ENCODE measurements at places on chromosomes 5 and 9. TPM values are rescaled to one million over a fixed set of nuclear protein-coding genes. Genes with fewer than 3 reads are reported as not detected.

DNA sequence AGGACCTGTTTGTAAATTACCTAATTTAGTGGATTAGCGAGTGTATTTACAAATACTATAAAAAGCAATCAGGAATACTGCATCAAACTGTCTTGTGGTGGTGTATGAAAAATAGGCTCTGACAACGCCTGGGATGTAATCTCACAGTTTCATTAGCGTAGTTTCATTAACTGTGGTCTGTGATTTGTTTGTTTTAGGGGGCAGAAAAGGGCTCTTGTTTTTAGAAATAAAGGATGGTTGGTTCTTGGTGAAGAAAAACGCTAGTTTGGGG lies 1.4 kb downstream of the SLC44A1 start:
- no peaks in the 10 kb centered on the region for H3K36me3 ChIP-seq
- DNase-seq = no peak
- no peak overlapping the region for H3K27ac ChIP-seq
- peak overlapping the region; percentile 87 for H3K4me3 ChIP-seq
- peaks cover 56% of the 10 kb centered on the region for H3K27me3 ChIP-seq
- H3K4me1 ChIP-seq = peaks cover 18% of the 10 kb centered on the region

GRCh38 chr9:71638627-71639026 lies 129.7 kb downstream of the CEMIP2 start:
- peaks cover 5% of the 10 kb centered on the region for H3K27me3 ChIP-seq
- peaks cover 13% of the 10 kb centered on the region for H3K4me1 ChIP-seq
- H3K36me3 ChIP-seq = peaks cover 4% of the 10 kb centered on the region
- no peak for DNase-seq
- H3K27ac ChIP-seq = peak overlapping the region; percentile 59
- H3K4me3 ChIP-seq = peak overlapping the region; percentile 57

- no peaks in the 10 kb centered on the region for H3K27me3 ChIP-seq
- no peak overlapping the region for H3K4me3 ChIP-seq
- H3K27ac ChIP-seq = no peak overlapping the region
- H3K36me3 ChIP-seq = no peaks in the 10 kb centered on the region
Observed at GRCh38 chr5:1138445-1139245, 26.8 kb upstream of the SLC12A7 start.

GRCh38 chr9:90857091-90857490 lies 55.5 kb downstream of the SYK start:
- H3K36me3 ChIP-seq = no peaks in the 10 kb centered on the region
- H3K4me3 ChIP-seq = no peak overlapping the region
- H3K4me1 ChIP-seq = peaks cover 19% of the 10 kb centered on the region
- no peak overlapping the region for H3K27ac ChIP-seq
- no peak for DNase-seq
- peaks cover 20% of the 10 kb centered on the region for H3K27me3 ChIP-seq

GRCh38 chr9:97389249-97389648 lies 22.6 kb upstream of the TDRD7 start:
- peaks cover 18% of the 10 kb centered on the region for H3K27me3 ChIP-seq
- DNase-seq = no peak
- no peak overlapping the region for H3K4me3 ChIP-seq
- H3K27ac ChIP-seq = no peak overlapping the region
- peaks cover 10% of the 10 kb centered on the region for H3K4me1 ChIP-seq

DNA sequence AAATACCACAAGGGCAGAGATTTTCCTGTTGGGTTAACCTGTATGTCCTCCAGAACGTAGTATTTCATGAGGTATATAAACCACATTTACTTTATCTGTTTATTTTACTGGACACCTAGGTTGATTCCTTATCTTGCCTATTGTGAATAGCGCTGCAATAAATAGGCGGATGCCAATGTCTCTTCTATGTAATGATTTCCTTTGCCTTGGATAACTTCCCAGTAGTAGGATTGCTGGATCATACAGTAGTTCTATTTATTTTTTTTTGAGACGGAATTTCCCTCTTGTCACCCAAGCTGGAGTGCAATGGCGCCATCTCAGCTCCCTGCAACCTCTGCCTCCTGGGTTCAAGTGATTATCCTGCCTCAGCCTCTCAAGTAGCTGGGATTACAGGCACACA lies 15.6 kb upstream of the TUT7 start:
- peaks cover 10% of the 10 kb centered on the region for H3K36me3 ChIP-seq
- H3K4me3 ChIP-seq = no peak overlapping the region
- H3K4me1 ChIP-seq = no peaks in the 10 kb centered on the region
- peaks cover 22% of the 10 kb centered on the region for H3K27me3 ChIP-seq
- DNase-seq = no peak

- peaks cover 22% of the 10 kb centered on the region for H3K27me3 ChIP-seq
- peaks cover 4% of the 10 kb centered on the region for H3K4me1 ChIP-seq
- H3K27ac ChIP-seq = no peak overlapping the region
- DNase-seq = no peak
Observed at GRCh38 chr5:113452941-113453340, 18.2 kb upstream of the TSSK1B start.

DNA sequence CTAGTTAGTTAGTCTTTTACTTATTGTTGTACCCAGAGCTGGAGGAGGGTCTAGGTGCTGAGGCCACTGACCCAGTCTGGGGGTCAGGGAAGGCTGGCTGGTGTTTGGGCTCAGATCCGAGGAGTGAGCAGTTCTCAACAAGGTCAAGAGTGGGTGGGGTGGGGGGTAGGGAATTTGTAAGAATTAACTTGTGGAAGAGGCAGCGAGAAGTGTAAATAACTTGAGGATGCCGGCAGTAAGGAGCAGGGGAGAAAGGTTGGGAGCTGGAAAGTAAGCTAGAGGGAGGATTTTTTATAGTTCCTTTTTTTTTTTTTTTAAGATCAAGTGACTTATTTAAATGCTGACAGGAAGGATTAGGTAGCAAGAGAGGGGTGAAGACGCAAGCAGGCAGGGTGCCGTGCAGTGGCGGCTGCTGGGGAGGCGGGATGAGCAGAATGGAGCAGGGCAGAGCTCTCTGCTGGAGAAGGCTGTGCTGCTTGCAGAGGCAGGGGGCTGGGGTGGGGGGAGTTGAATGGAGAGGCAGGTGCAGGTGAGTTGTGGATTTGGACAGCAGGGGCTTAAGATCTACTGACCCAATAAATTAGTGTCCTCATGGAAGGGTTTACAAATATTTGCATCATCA lies 35.3 kb upstream of the SMIM32 start:
- H3K36me3 ChIP-seq = no peaks in the 10 kb centered on the region
- H3K27me3 ChIP-seq = peaks cover 12% of the 10 kb centered on the region

DNA sequence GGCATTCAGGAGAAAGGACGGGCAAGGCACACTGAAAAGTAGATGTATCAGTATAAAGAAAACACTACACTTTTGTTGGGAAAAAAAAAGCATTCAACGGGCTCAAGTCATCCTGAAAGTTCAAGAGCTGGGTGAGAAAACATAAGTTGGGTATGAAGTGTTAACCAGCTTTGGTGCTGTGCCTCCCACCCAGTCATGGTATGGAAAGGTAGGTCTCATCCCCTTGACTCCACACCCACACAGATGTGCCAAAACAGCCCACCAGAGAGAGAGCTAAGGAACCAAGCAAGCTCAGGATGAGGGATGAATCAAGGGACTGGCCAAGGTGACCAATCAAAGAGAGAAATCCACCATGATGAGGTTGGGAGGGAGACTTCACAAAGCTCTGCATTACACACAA lies 54.7 kb downstream of the ESM1 start:
- no peak for DNase-seq
- peaks cover 11% of the 10 kb centered on the region for H3K4me1 ChIP-seq
- H3K4me3 ChIP-seq = no peak overlapping the region
- H3K27me3 ChIP-seq = peaks cover 15% of the 10 kb centered on the region
- peaks cover 8% of the 10 kb centered on the region for H3K36me3 ChIP-seq
- no peak overlapping the region for H3K27ac ChIP-seq

DNA sequence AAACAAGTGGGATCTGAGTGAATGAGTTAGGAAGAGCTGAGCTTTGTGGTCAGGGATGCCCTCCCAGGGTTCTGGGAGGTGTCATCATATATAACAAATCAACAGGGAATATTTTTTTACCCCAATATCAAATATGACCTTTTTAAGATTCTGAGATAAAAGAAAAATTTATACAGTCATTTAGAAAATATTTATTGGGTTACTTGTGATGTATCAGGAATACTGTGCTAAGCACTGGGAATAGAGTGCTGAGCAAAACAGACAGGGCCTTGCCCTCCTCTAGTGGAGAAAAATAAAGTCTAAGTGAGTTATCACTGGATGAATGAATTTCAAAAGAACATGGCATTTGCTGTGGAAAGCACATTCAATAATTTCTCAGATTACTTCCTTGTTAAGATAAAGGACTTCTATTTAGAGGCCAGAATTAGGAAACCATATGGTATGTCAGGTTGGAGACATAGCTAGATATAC lies 102.9 kb downstream of the BOD1 start:
- no peaks in the 10 kb centered on the region for H3K36me3 ChIP-seq
- peaks cover 4% of the 10 kb centered on the region for H3K4me1 ChIP-seq

DNA sequence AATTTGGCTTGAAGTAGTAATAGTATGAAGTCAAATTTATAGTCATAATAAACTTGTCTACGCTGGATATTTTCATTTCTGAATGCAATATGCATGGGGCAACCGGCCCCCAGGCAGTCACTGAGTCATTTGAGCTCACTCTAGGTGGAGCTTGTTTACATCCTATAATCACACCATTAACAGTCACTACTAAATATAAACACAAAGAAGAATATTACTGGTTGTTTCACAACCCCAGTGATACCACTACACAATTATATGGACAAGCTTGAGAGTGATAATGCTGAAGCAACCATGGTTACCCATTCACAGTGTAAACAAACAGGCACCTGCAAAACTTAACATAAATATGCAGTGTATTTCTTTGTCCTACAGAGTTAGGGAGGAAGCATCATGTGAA lies 68.7 kb downstream of the MARCHF3 start:
- no peak for DNase-seq
- no peak overlapping the region for H3K27ac ChIP-seq
- peaks cover 3% of the 10 kb centered on the region for H3K36me3 ChIP-seq
- no peak overlapping the region for H3K4me3 ChIP-seq

- no peaks in the 10 kb centered on the region for H3K36me3 ChIP-seq
- peaks cover 25% of the 10 kb centered on the region for H3K27me3 ChIP-seq
- no peak overlapping the region for H3K4me3 ChIP-seq
Observed at GRCh38 chr5:77015938-77016569, 14.2 kb upstream of the AGGF1 start.

GRCh38 chr9:81112627-81113452 lies 576.5 kb downstream of the TLE1 start:
- DNase-seq = no peak
- no peaks in the 10 kb centered on the region for H3K27me3 ChIP-seq
- H3K36me3 ChIP-seq = no peaks in the 10 kb centered on the region
- peak overlapping the region; percentile 68 for H3K27ac ChIP-seq
- peaks cover 14% of the 10 kb centered on the region for H3K4me1 ChIP-seq

DNA sequence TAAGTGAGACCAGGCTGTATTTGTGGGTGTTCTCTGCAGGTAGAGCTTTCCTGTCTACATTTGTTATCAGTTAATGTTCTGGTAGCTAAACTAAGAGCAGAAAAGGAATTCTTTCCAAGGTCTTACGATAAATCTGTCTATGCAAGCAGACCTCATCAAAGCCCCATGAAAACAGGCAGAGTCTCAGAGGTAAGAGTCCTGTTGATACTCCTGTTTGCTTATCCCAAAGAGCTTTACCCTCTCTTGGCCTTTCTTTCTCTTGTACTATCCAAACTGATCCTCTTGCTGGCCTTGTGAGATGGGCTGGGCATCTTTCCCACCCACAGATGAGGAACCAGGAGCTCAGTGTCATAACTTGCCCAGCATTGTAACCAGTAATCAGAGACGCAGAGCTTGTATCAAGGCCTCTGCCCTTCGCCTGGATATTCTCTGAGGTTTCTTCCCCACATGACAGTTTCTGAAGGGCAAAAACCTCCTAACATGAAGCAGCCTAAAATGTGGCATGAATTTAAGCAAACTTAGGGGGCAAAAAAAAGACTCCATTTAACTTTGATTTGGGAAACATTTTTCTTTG lies 33.5 kb downstream of the PRKACG start:
- H3K36me3 ChIP-seq = no peaks in the 10 kb centered on the region
- DNase-seq = no peak
- H3K4me1 ChIP-seq = peaks cover 22% of the 10 kb centered on the region
- no peaks in the 10 kb centered on the region for H3K27me3 ChIP-seq
- H3K4me3 ChIP-seq = no peak overlapping the region

DNA sequence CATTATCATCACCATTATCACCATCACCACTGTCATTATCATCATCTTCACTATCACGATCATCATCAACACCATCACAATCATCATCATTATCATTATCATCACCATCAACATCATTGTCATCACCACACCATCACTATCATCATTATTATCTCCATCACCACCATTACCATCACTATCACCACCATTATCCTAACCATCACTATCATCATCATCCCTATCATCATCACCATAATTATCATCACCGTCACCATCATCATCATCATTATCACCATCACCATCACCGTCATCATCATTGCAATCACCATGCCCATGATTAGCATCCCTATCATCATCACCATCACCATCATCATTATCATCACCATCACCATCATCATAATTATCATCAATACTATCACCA lies 311.9 kb downstream of the IRX2 start:
- DNase-seq = no peak
- H3K4me3 ChIP-seq = no peak overlapping the region
- H3K27ac ChIP-seq = no peak overlapping the region

GRCh38 chr5:756865-757345 lies 27.6 kb downstream of the ZDHHC11B start:
- H3K36me3 ChIP-seq = no peaks in the 10 kb centered on the region
- DNase-seq = no peak
- no peak overlapping the region for H3K4me3 ChIP-seq

DNA sequence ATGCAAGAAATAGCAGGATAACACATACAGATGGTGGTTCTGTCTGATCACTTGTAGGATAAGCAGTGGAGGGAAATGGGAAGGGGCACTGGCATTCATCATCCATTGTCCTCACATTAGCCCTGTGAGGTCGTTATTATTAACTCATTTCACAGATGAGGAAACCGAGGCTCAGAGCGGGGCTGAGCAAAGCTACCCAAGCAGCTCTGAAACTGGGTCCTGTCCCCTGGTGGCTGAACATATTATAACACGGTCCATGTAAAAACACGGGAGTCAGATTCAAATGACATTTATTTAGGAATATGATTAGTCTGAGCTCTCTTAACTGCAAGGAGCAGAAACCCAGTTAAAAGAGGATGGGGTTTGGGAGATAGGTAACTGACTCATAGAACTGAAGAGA lies 43.1 kb downstream of the HRH2 start:
- H3K27ac ChIP-seq = no peak overlapping the region
- no peak overlapping the region for H3K4me3 ChIP-seq
- peak; percentile 8 for DNase-seq
- no peaks in the 10 kb centered on the region for H3K27me3 ChIP-seq
- H3K36me3 ChIP-seq = peaks cover 24% of the 10 kb centered on the region
- peaks cover 11% of the 10 kb centered on the region for H3K4me1 ChIP-seq

DNA sequence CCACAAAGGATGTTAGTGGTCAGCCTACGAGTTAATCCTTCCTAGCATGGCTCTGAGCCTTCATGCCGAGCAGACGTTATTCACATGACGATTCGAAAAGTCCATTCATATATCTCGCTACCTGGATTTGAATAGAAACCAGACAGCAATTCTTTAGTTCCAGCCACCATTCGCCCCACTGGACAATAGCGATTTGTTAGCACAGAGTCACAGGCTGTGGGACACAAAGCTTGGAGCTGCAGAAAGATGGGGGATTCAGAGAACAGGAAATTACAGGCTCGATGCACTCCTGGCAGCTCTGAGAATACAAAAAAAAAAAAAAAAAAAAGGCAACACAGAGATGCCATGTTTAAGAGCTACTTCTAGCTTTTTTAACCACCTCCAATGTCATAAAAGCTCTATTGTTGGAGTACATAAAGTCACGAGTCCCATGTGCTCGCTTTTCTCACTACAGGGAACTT lies 110.7 kb downstream of the NR6A1 start:
- H3K4me1 ChIP-seq = peaks cover 23% of the 10 kb centered on the region
- DNase-seq = no peak
- H3K4me3 ChIP-seq = peak overlapping the region; percentile 88

KIF3A gene
- total RNA-seq = 19.3 TPM

RANBP17 gene
- total RNA-seq = not detected

SPINK1 gene
- not detected for total RNA-seq

CCDC187 gene
- total RNA-seq = not detected

PHF24 gene
- total RNA-seq = not detected

CCDC192 gene
- total RNA-seq = not detected
